ENCODE measurements at places on chromosomes 16 and 17. TPM values are rescaled to one million over a fixed set of nuclear protein-coding genes. Genes with fewer than 3 reads are reported as not detected.

The TSEN54 gene
- total RNA-seq, result 14.7 TPM

The NPIPA7 gene
- total RNA-seq, result not detected

The RPUSD1 gene
- 10.4 TPM for total RNA-seq

The SEC14L1 gene
- total RNA-seq, result 74.6 TPM

The TPSD1 gene
- total RNA-seq, result not detected

The TNS4 gene
- total RNA-seq, result 0.21 TPM
